Putamen (tissue), 1 donor: ENCODE measurements at places on chromosomes 4 and X.

- DNase-seq, result no peak
Observed at GRCh38 chr4:42412251-42412650, 15.0 kb downstream of the SHISA3 start.

DNA sequence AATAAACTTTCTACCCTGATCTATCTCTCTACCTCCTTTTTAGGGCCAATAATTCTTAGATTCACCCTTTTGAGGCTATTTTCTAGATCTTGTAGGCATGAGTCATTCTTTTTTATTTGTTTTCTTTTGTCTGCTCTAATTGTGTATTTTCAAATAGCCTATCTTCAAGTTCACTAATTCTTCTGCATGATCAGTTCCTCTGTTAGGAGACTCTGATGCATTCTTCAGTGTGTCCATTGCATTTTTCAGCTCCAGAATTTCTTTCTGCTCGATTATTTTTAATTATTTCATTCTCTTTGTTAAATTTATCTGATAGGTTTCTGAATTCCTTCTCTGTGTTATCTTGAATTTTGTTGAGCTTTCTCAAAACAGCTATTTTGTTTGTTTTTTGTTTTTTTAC, 11.3 kb downstream of the CXorf58 start:
- DNase-seq, result no peak

GRCh38 chrX:572538-573124, 58.0 kb upstream of the SHOX start:
- DNase-seq, result no peak

DNA sequence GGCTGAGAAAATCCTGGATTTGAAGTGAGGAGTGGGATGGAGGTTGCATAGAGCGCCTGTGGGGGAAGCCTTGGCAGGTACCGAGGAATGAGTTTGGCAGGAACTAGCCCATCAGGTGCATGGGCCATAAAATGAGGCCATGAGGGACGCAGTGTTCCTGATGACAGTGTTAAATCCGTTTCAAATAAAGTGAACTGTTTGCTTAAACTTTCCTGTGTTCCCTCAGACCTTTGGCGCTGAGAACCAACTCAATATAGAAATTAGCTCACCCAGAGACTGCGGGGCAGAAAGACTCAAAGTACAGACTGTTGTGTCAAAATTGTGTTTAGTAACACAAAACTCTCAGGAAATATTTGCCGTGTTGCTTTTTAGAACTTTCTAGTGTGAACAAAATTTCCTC, 250.0 kb upstream of the NR3C2 start:
- no peak for DNase-seq

GRCh38 chr4:14888790-14889572, 113.3 kb upstream of the CPEB2 start:
- DNase-seq, result peak; percentile 39

- DNase-seq, result peak; percentile 75
Observed at GRCh38 chrX:1205681-1206611, 6.5 kb downstream of the CRLF2 start.

- no peak for DNase-seq
Observed at GRCh38 chr4:122540838-122541237, 80.0 kb downstream of the IL21 start.

DNA sequence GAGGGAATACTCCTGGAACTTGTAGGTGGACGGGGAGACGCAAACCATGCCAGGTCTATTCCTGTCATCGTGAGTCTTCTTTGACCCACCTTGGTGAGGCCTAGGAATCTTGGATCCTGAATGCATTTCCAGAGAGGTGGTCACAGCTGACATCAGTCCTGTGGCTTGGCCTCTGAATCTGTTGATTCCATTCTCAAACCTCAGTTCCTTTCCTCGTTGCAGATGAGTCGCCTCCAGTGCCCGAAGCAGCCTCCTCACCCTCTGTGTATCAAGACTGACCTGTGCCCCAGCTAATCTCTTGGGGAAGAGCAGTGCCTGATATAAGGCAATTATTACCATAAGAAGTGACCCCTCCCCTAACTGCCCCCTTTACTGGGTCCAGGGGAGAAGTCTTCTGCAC, 118.1 kb downstream of the SMIM20 start:
- DNase-seq, result no peak

- DNase-seq, result no peak
Observed at GRCh38 chrX:37834937-37835336, 12.4 kb downstream of the DYNLT3 start.

DNA sequence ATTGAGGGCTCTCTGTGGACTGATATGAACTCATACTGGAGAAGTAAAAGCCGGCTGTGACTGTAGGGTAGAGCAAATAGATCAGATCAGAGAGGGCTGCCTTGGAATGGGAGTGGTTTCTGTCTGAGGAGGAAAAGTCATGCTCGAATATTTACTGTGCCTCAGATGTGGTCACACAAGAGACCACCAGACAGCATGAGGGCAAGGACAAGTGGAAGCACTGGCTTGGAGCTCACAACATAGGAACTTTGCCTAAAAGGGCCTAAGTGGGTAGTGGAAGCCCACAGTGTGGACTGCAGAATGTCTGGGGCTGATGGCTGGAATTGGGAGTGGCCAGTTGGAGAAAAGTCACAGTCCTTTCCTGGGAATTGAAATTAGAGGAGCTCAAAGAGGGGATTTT, 19.8 kb downstream of the GLRB start:
- no peak for DNase-seq

DNA sequence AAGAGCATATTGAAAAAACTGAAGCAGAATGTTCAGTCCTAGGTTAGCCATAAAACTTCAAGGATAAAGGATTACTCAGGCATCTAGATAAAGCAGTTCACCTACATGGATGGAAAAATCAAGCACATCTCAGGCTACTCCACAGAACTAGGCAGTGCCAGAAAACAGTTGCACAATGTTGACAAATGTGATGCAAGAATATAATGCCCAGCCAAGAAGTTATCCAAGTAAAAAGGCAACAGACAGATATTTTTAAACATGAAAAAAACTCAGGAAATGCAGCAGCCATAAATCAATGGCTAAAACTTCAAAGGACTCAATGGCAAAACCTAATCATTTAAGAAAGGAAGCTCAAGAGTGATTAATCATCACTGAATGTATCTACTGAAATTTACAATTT, 456.0 kb upstream of the FAM241A start:
- DNase-seq, result no peak

DNA sequence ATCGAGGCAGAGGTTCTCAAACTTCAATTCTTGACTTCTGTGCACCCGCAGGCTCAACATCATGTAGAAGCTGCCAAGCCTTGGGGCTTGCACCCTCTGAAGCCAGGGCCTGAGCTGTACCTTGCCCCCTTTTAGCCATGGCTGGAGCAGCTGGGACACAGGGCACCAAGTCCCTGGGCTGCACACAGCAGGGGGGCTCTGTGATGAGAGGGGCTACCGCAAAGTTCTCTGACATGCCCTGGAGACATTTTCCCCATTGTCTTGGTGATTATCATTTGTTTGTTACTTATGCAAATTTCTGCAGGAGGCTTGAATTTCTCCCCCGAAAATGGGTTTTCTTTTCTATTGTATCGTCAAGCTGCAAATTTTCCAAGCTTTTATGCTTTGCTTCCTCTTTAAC, 4.9 kb upstream of the MAGEB17 start:
- no peak for DNase-seq

- DNase-seq, result no peak
Observed at GRCh38 chr4:155495572-155496293, 119.0 kb upstream of the MAP9 start.

DNA sequence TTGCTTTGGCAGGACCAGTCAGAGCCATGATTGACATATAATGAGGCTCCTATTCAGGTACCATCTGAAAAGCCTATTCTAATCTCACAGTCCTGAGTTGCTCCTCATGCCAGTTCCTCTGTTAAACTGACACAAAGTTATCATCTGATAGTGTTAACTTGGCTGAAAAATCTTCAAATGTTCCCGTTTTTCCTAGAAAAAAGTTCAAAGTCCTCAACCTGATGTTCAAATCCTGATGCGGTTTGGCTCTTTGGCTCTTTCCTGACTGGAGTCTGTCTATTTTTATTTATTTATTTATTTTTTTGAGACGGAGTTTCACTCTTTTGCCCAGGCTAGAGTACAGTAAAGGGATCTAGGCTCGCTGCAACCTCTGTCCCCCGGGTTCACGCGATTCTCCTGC, 244.2 kb downstream of the ANKRD50 start:
- no peak for DNase-seq

GRCh38 chr4:157217708-157218107, 2.8 kb upstream of the GRIA2 start:
- DNase-seq, result no peak

- DNase-seq, result no peak
Observed at GRCh38 chrX:12058087-12058486, 80.2 kb upstream of the FRMPD4 start.

- no peak for DNase-seq
Observed at GRCh38 chr4:40246011-40246900, 49.4 kb downstream of the RHOH start.

DNA sequence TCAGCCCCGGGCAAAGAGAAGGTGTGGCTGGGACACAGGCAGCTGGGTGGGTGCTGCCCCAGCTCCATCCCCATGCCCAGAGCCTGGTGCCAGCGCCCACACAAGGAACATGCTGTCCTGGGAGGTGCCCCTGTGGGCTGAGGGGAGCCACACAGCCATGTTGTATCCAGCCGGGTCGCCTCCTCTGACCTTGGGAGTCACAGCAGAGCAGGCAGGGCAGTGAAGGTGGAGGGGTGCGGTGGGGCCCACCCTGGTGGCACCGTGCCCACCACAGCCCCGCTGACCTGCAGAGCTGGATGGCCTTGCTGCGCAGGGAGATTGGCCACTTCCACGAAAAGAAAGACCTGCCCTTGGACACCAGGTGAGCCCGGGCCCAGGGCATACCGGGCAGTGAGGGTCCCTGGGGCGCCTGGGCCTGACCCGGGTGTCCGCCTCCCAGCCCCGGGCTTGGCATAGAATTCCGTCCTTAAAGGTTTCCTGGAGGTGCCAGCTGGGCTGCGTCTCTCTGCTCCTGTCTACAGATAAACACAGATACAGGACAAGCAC, 18.7 kb upstream of the ADD1 start:
- no peak for DNase-seq

- DNase-seq, result peak; percentile 53
Observed at GRCh38 chrX:40471965-40472648, 108.7 kb upstream of the ATP6AP2 start.

DNA sequence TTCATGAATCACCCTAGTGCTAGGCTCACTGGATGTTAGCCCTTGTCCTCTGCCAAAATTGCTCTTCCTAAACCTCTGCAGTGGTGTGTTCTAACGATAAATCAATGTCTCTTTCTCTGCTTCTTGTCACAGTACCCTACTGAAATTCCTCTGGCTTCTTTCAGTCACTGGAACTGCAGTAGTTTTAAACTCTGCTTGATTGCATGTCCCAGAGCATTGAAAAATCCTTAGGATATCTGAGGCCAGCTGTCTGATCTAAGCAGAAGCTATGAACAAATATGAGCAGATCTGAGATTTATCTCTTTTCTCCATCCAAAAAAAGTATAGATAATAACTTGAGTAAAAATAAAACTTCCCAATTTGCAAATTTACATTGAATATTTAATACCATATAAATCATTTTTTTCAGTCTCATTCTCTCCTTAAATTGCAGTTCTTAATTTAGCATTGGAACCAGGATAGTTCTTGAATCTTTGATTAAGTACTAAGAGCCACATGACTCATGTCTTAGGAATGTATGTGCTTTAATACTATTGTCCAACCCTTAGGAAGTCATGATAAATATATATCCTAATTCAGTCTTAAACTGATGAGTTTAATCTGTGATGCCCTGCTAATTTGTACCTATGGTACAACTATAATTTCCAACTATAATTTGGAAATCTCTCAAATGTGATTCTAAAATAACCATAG, 169.7 kb downstream of the PDHA2 start:
- DNase-seq, result no peak

DNA sequence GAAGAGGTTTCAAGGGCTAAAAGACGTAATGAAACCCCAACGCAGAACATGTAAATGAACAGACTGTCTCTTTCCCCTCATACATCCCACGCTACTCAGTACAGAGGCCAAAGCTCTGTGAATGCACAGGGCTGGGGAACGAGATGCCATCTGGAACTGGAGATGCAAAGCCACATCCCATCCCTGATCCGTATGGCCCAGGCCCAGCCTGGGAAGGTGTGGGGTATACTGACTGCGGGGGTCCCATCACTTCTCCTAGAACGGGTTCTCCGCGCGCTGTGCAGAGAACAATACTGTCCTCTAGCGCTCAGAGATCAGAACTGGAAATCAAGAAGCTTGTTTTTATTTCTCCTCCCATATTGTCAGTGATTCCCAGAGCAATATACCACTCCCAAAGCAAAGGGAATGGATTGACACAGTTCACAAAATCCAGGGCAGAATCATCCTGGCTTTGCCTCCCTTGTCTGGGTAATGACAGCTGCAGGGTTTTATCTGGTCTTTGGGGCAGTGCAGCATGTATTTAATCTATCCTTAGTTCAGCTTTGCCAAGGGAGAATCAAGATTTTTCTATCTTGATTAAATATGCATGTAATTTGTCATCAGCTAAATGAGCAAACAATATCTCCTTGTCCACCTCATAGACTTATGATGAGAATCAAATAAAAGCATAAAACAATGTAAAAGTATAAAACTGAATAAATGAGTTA, 47.3 kb upstream of the TLR3 start:
- peak; percentile 64 for DNase-seq

- no peak for DNase-seq
Observed at GRCh38 chr4:41882625-41883347, 52.4 kb upstream of the TMEM33 start.

DNA sequence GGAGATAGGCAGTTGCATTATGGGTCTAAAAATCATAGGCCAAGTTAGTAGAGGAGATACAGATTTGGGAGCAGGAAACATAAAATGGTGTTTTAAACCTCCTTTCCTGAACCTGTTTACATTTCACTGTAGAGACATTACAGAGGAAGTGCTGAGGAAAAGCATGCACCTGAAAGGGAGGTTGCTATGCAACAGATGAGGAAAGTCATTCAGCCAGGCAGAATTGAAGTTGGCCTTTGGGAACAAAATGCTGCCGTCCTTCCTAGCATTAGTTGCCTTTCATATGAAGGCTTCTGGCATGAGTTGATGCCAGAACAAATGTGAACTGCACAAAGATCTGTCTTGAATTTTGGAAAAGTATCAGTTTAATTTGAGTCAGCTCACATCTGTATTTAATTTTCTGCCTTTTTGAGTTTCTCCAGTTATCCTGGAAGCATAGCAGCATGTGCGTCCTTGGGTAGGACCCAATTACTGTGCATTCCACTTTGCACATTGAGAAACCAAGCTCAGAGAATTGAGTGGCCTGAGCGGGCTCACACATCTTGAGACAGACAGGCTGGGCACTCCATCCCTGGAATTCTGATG, 38.2 kb downstream of the MAGED1 start:
- DNase-seq, result no peak

- DNase-seq, result no peak
Observed at GRCh38 chrX:15525664-15526416, 25.2 kb downstream of the BMX start.

DNA sequence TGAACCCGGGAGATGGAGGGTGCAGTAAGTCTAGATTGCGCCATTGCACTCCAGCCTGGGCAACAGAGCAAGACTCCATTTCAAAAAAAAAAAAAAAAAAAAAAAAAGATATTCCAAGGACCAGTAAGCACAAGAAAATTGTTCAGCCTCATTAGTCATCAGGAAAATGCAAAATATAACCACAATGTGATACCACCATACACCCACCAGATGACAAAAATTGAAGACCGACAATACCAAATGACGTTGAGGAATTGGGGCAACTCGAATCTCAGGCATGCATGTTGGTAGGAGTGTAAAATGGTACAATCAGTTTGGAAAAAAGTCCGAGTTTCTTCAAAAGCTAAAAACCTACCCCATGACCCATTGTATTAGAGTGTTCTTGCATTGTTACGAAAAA, 130.2 kb upstream of the FAM9B start:
- no peak for DNase-seq
